Stimulated activated CD8-positive, alpha-beta memory T cell treated with anti-CD3 and anti-CD28 coated beads, Interleukin-4, amount 100 ng/mL, for 1 hour (primary cell): ENCODE measurements at places on chromosomes 5 and 9.

DNA sequence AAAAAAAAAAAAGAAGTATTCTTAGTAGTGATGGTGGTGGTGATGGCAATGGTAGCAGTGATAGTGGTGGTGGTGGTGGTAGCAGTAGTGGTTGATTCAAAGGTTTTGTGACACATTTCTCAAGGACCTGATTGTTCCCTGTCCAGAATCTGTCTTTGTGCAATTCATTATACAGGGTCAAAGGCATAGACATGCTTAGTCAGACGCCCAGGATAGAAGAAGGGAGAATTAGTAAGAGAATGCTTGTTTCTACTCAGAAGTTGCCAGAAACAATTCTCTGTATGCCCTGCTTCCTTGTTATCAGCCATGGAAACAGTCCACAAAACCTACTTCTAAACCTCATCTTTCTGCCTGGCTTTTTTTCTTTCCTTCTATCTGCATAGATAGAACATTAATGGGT lies 89.4 kb downstream of the SLC44A1 start:
- DNase-seq = no peak

DNA sequence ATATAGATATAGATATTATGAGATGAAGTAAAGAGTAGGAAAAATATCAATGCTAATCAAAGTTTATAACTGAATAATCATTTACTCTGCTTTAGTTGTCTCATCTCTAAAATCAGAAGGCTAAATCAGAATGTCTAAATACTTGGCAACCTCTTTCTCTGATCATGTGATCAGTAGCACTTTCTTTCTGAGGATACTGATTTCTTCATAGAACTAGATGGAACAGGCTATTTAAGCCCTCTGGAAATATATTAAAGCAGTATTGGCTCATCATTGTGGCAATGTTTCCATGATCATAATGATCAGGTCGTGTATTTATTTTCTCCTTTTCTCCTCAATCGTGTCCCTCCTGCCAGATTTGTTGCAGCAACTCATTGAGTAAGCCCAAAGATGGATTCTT lies 109.7 kb downstream of the KCNN2 start:
- no peak for DNase-seq

DNA sequence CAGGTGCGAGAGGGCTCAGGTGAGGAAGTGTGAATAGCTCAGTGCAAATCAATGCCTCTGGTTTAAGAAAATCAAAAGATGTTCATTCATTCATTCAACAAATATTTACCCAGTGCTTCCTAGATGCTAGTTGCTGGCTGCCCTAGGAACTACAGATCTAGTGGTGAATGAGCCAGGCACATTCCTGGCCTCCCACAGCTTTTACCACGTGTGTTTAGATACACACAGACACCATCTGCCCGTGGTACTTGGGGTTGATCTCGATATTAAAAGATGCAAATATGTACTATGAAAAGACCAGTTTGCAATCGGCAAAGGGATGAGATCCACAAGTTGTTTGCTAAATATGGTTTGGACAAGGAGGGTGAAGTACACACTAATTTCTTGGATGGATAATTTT lies 78.2 kb downstream of the GTF3C4 start:
- DNase-seq = no peak

DNA sequence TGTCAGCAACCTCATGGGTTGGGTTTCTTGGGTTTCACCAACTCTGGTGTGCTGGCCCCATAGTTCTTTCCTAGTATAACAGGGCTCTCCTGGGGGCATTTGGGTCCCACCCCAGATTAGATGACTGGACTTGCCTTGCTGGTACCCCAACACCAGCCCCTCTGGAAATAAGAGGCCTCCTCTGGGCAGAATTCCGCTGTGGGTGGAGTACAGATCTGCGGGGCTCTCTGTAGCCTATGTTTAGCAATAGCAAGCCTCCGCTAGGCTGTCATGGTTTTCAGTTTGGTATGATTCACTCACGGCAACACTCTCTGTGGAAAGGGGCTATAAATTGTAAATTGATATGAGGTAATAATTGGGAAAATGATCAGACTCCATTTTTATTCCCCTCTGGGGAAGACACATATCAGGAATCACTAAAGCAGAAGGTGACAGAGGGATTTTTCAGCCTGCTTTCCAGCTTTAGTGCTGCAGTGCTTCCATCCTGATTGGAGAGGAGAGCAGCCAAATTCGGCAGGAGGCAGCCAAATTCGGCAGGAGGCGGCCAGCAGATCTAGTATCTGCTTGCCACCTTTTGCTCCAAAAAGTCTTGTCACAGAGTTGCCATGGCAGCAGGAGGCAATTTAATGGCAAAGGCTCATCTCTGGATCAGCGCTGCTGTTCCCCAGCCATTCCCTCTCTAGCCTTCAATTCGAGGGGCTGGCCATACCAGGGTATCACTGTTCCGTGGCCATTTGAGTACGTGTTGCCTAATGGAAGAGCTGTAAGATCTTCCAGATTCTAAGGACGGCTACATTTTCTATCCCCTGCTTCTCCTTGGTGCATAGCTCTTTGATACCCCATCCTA lies 84.6 kb downstream of the SLC44A1 start:
- DNase-seq = no peak

GRCh38 chr5:144318011-144318410 lies 147.3 kb downstream of the KCTD16 start:
- DNase-seq = no peak

- DNase-seq = no peak
Measured at GRCh38 chr5:168800701-168801100, 221.5 kb upstream of the PANK3 start.

DNA sequence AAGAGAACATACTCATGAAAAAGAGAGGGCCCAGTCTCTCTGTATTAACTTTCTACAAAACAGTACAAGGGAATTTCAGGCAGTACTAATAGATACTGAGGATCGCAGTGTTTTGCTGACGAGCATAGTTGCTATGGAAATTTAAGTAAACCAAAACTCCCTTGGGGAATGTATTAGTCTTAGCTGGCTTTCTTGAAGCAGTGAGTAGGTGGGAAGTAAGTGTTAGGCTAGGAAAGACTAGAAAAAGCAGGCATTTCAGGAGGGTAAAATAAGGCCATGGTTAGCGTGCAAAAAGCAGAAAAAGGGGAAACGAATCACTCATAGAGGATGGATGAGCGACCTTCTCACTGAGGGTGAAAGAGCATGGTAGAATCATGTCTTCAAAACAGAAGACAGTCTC lies 84.3 kb upstream of the ACTBL2 start:
- no peak for DNase-seq

DNA sequence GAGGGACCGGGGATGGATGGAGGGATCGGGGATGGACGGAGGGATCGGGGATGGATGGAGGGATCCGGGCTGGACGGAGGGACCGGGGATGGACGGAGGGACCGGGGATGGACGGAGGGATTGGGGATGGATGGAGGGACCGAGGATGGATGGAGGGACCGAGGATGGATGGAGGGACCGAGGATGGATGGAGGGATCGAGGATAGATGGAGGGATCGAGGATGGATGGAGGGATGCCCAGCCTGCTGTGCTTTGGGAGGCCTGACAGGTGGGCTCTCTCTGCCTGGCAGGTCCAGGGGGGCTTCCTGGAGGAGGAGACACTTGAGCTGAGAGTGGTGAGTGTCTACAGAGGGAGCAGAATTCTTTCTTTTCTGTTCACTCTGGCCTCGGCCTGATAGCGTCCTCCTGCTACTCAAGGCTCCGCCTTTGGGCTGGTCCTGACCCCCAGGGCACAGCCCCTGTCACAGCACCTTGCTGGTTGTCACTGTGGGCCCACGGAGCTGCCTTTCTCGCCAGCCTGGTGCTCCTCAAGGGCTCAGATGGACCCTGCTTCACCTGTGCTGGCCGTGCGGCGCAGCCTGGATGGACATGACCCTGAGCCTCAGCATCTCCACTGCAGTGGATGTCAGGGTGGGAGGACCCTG lies 42.2 kb upstream of the RNF130 start:
- DNase-seq = no peak

DNA sequence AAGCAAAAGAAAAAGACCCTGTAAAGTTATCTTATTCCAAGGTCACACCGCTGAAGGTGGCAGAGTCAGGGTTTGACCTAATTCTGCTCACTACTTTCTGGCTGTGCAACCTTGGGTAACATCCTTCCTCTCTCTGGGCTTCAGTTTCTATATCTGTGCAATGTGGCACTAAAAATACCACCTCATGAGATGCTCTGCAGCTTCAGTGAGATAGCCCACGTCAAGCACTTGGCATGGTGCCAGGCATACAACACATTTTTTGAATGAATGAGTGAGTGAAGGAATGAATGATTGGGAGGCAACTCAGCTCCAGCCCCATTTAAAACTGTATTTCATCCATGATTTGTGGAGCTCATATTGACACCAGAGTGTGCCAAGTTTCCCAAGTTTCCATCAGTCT lies 62.3 kb downstream of the FOXI1 start:
- DNase-seq = no peak

GRCh38 chr9:70080481-70081119 lies 37.0 kb downstream of the MAMDC2 start:
- DNase-seq = no peak

- no peak for DNase-seq
Measured at GRCh38 chr5:98768160-98768959, 5.1 kb upstream of the RGMB start.

DNA sequence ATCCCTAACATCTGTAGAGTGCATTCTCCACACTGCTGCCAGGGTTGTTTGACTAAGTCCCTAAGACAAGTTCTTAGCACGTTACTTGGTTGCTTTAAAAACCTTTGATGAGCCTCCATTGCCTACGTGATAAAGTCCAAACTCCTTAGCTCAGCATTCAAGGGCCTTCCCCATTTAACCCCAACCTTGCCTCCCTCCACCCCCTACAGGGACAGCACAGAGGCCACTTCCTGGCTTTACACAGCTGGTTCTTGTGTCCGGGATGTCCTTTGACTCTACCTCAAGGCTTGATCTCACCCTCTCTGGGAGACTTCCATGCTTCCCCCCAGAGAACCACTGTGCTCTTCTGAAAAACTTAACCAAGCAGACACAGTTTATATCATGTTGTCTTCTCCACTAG lies 29.4 kb downstream of the FAM240B start:
- DNase-seq = no peak

- no peak for DNase-seq
Measured at GRCh38 chr9:126612813-126613641, 701 bp upstream of the LMX1B start.

DNA sequence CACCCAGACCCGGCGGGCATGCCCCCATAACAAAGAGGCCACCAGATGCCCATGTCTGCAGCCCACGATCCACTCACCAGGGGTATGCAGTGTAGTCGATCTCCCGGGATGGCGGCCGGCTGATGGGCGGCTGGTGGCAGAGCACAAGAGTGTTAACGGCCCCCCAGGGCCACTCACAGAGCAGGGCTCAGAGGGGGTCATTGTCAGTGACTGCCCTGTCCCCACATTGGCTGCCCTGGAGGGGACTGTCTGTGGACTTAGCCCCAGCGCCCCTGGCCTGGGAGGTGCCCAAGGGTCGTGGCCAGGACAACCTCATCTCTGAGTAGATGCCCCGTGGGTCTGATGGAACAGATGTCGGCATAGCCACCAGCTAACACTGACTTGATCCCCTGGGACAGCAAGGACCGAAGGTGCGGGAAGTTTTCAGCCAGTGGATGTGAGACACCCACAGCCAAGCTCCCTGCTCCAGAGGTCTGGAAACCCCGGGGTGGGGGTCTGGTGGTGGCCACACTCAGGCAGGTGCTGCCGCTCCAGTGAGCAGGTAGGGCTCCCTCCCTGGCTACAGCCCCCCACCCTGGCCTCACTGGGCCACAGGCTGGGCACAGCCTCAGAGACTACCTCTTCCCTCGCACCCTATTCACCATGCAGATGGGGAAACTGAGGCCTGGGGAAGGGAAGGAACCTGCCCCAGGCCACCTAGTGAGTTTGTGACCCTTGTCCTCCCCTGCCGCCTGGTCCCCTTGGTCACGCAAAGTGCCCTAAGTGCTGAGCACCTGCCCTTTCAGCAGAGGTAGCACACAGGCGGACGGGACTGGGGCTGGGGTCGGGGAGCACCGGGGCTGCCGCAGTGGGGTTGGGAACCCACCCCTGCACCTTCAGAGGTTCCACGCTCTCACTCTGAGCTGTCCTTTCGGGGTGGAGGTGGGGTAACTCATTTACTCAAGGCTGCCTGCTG lies 38.1 kb upstream of the SARDH start:
- no peak for DNase-seq
